ENCODE measurements at places on chromosomes 16 and 17.

GRCh38 chr16:88402551-88403240 lies 19.9 kb downstream of the ZNF469 start:
- no peak for DNase-seq

DNA sequence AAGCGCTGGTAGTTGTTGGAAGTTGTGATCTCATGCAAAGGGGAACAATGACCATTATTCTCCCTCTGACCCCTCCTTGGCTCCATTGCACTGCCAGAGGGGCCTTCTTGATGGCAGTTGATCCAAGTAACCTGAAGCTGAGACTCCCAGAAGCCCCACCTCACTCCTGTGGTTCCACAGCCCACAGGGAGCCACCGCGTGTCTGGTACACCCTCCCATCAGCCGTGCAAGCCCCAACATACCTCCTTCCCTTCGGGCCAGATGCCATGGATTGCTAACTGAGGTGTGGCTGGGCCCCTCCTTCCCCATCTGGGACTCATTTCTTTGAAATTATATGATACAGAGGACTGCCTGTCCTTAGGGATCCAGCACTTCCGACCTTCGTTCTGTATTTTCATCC lies 17.8 kb downstream of the SAP30BP start:
- no peak for DNase-seq

GRCh38 chr16:55834049-55834448 lies 1.2 kb upstream of the CES1 start:
- no peak for DNase-seq

DNA sequence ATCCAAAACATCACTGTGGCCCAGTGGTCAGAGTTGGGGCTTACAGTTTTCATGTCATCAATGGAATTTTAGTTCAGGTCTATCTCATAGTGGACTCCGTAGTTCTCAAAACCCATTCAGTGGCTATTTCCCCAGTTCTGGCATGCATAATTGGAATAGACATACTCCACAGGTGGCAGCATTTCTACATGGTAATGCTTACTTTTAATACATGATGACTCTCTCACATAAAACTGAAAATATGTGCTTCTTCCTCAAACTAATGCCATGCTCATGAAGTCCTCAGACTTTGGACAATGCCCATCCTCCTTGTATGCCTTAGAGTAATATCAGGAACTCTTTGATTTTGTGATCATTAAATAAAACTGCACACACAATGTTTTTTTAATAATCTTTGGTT lies 857.4 kb upstream of the GOT2 start:
- DNase-seq = no peak

DNA sequence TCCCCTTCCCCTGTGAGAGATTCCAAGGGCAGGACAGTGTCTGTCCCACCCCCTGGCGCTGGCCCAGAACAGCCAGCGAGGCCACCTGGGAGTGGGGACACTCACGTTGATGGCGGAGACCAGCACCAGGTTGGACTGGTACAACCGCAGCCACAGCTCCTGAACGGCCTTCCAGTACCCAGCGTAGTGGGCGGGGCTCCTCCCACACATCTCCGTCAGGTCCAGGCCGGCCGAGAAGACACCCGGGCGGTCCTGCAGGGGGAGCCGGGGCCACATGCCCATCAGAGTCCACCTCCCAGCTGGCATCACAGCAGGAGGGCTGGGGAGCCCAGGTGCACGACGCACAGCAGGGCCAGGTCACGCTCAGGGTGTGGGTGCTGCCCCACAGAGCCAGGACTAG lies 7.1 kb downstream of the ECI1 start:
- DNase-seq = no peak

DNA sequence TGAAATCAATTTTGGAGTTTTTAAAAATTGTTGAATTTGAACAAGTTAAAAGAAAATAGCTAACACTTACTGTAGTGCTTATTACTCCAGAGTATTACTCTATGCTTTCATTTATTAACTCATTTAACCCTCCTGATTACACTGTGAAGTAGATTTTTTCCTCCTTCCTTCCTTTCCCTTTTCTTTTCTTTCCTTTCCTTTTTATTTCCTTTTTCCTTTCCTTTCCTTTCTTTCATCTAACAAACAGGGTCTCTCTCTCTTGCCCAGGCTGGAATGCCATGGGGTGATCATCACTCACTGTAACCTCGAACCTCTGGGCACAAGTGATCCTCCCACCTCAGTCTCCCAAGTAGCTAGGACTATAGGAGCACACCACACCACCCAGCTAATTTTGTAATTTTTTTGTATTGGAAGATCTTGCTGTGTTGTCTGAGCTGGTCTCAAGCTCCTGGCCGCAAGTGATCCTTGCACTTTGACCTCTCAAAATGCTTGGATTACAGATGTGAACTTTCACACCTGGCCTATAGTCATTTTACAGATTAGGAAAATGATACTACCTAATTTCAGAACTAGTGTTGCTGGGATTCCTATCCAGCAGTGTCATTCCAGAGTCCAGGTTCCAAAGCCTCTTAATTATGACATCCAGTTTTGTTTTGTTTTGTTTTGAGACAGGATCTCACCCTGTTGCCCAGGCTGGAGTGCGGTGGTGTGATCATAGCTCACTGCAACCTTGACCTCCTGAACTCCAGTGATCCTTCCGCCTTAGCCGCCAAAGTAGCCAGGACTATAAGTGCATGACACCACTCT lies 59.9 kb downstream of the TAOK1 start:
- DNase-seq = no peak

GRCh38 chr16:23979441-23979840 lies 143.7 kb downstream of the PRKCB start:
- no peak for DNase-seq

DNA sequence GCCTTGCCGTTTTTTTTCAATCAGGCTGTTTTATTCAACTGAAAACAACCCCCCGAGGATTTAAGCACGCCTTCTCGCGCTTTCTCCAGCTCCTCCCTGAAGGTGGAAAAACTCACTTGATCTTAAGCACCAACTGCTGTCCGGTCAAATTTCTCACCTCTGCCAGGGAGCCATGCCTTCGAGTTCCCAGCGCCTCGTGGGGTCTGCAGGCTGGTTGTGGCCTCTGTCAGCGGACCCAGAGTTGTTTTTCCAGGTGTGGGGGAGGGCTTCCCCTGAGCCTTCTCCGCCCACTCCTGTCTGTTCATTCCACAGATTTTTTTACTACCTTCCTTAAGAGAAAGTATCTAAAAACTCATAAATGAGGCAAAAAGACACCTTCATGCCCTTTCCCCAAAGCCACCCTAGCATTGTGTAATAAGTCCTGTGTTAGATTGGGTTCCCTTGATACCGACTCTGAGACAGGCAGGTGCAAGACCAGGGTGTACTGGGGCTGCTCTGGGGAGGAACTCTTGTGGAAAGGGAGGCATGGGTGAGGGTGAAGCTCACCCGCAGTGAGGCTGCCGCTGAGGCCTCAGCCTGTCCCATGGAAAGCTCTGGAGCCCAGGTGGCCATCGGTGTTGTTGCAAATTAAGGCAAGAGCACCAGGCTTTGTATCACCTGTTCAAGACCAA lies 101.6 kb downstream of the AXIN2 start:
- no peak for DNase-seq

All from activated CD4-positive, CD25-positive, alpha-beta regulatory T cell (primary cell).